ENCODE measurements at places on chromosomes 5 and 9.
A peak's percentile ranks its signal among the peaks of the same experiment; 100 is the strongest.

GRCh38 chr5:170302653-170303501, 5.3 kb upstream of the LCP2 start:
- DNase-seq: no peak

DNA sequence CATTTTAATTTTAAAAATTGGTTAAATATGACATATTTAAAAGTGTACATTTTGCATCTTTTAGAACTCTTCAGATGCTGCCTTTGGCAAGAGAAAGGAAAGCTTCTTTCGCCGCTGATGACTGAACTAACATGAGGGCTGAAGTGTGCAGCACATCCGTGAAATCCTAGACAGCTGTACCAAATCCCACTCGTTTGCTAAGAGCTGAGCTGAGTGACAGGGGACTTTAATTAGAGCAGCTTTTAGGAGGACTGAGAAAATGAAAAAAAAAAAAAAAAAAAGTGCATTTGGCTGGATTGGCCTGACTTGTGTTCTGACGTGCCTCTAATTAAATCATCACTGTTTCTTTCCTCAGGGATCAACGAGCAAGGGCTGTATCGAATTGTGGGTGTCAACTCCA, 271.3 kb downstream of the ARHGAP26 start:
- no peak for DNase-seq

DNA sequence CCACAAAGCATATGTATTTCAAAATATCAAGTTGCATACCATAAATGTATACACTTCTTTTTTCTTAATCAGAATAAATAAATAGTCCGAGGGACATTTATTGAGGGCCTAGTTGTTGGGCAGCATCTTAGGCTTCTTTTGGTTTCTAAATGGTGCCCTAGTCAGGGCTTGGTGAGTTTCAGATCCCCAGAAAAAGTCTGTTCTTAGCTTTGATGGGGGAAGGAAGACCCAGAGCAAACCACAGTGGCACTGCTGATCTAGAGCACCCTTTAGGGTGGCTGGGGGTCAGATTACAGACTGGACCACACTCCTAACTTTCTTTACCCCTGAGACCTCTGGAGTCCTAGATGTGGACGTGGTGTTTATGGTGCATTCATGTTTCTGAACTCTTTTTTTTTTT, 97.8 kb downstream of the C9orf152 start:
- no peak for DNase-seq

DNA sequence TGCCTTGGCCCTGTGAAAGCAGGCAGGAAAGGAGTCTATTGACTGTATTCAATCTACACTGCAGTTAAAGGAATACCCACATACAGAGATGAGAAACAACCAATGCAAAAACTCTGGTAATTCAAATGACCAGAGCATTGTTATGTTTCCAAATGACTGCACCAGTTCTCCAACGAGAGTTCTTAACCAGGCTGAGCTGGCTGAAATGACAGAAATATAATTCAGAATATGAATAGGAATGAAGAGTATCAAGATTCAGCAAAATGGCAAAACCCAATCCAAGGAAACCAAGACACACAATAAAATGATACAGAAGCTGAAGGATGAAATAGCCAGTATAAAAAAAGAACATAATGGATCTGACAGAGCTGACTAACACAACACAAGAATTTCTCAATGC, 119.1 kb downstream of the HTR4 start:
- DNase-seq: no peak

DNA sequence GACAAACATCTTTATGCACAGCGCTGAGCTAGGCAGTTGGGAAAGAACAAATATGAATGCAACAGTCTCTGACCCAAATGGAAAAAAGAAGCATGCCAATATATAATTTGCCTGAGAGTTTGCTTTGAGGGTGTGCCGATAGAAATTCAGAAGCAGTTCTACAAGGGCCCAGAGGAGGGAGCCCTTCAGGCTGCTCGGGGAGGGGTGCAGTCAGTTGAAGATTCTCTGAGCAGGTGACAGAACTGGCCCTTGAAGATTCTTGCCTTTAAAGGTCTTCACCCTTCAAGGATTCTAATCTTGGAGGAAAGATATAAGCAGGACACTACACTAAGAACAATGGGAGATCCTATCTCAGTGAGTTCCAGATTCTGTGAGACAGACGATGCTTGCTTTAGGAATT, 3.7 kb upstream of the PAPPA start:
- DNase-seq: no peak

GRCh38 chr5:36606428-36607113, at the start of gene SLC1A3:
Gene SLC1A3 (plus strand): TSS chr5:36606606. CDS start chr5:36608424, 1,818 bp downstream.
- DNase-seq: peak; percentile 90

- DNase-seq: no peak
Measured at GRCh38 chr5:175621971-175622370, 35.9 kb upstream of the HRH2 start.

GRCh38 chr9:115018547-115019435, 88.4 kb upstream of the TNFSF8 start:
- DNase-seq: no peak

GRCh38 chr5:40033009-40033408, 608.2 kb upstream of the DAB2 start:
- DNase-seq: no peak

DNA sequence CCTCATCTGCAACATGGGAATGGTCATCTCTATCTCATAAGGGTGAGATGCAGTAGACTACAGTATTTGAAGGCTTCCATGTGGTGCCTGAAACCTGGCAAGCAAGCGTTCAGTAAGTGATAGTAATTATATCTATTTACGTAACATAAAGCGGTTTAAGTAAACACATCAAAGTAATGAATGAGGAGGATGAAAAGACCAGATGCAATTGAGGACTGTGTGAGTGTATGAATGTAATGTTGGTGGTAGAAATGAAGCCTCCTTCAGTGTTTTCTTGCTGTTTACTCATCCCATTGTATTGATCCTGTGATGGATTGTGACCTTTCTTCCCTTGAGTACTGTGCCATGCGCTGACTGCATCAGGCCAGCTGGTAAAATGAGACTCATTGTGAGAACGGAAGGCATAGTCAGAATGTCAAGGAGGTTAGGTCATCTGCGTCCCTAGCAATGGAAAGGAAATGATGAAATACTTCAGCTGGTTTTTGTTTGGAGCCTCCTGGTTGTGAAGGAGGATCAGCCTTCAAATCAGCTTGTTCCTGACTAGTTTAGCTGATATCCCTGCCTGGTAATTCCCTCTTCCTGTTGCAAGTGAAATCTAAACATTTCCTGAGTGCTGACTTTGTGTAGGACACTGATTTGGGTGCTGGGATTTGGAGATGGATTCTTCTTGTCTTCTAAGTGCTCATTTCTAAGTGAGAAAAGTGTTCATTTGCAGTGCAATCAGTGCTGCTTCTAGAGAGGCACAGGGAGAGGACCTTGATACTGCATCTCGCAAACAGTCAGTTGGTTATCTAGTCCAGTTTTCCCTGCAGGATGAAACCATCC, 35.6 kb downstream of the TNFSF8 start:
- peak; percentile 79 for DNase-seq

DNA sequence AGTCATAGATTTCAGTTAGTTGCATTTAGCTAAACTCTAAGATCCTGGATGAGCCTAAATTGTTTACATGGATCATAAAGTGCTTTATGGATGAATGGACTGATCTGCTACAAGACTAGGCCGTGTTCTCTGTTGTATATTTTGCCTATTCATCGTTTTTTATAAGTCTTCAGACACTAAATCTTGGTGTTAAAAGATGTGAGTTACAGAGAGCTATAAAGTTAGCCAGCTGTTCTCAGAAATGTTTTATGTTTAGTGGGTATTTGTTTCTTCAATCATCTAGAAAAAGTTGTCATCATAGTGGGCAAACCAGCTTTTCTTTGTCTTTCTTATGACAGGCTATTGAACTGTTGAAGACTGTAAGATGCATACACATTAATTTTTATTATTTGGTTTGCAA, 585.8 kb upstream of the SEMA6A start:
- no peak for DNase-seq

- DNase-seq: no peak
Measured at GRCh38 chr5:77266291-77266690, 55.8 kb downstream of the PDE8B start.

- DNase-seq: peak; percentile 49
Measured at GRCh38 chr9:81410201-81410600, 279.1 kb downstream of the TLE1 start.

- no peak for DNase-seq
Measured at GRCh38 chr5:124871303-124871702, 124.9 kb upstream of the ZNF608 start.

DNA sequence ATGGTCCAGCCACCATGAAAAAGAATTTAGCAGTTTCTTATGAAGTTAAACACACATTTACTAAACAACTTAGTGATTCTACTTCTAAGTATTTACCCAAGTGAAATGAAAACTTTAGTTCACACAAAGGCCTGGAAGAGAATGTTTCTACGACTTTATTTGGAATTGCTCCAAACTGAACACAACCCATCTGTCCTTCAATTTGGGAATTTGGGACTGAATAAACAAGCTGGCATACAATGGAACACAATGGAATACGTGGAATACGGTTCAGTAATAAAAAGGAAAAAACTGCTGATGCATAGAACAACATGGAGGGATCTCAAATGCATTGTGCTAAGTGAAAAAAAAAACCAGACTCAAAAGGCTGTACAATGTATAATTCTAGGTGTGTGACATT, 44.6 kb upstream of the BASP1 start:
- no peak for DNase-seq

DNA sequence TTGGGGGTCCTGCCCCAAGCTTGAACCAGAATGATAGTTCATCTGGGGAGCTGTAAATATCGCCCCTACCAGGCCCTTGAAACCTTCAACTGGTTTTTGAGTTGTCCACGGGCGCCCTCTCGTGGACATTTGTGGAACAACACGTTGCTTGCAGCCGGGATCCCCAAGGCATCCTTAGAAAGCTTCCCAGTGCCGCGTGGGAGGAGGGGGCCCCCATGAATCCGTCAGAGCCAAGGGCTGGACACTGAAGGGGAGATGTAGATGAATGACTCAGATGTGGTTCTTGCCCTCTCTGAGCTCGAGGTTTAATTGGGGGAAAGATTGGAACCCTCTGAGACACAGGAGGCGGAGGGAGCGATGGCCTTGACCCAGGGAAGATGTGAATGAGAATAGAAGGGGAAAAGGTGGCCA, 31.8 kb upstream of the ORM1 start:
- peak; percentile 65 for DNase-seq

GRCh38 chr5:17206021-17206420, 11.4 kb upstream of the BASP1 start:
- DNase-seq: no peak

- DNase-seq: no peak
Measured at GRCh38 chr5:1864896-1865440, 17.8 kb downstream of the IRX4 start.

DNA sequence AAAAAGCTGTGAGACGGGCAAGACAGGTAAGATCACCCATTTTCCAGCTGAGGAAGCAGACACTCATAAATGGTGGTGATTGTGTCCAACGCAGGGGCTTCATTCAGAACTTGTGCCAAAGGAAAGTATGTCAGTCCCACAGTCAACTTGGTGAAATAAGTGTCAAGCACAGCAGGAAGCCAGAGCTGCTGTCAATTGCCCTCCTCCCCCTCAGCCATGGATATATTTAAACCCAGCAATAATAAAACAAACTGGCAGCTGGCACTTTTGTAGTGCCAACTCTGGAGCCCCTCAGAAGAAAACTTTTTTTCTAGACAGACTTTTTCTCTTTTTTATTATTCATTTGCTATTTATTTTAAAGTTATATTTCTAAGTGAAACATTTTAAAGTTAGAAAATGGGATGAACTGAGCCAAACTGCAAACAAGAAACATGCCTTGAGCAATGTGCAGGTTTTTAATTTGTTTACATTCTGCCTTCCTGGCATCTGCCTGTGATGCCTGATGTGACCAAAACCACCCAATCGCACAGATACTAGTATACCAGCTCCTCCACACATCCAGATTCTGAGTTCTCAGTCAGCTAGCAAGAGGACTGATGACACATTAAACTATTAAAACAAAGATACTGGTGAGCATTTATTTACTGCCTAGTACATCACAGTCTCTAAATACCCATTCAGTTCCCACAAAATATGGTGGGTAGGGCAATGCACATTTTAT, 17.0 kb downstream of the DMAC1 start:
- no peak for DNase-seq

GRCh38 chr9:136762915-136763648, 1.2 kb downstream of the LCN15 start:
- peak; percentile 54 for DNase-seq

DNA sequence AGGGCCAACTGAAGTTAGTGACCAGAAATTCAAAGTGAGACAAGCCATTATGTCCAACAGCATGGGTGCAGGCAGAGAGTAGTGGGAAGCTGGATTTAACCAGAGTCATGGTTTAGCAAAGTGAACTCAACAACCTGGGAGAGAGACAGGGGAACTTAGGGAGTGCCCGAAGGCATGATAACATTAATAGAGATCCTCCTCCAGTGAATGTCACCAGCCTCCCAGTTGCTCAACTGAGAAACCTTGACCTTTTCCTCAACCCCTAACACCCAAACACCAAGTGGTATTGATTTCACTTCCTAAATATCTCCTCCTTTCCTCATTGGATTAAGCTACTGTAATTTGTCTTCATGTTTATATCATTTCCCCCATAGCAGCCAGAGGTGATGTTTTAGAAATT, 42.6 kb downstream of the HMGCS1 start:
- DNase-seq: no peak

DNA sequence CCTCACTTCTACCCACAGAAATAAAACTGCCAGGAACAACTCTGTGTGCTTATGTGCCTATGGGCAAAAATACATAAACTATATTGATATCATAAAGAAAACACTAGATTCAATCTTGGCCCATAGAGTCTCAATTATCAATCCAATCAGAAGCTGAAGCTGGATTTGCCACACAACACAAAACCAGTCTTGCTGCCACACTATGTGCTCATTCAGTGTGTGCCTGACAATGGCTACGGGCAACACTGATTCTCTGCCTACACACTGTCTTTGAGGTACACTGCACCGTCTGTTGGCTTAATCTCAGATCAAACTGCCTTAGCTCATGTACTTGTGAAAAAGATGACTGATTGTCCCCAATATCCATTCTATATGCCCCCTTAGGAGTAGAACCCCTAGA, 35.4 kb downstream of the ARL15 start:
- no peak for DNase-seq

DNA sequence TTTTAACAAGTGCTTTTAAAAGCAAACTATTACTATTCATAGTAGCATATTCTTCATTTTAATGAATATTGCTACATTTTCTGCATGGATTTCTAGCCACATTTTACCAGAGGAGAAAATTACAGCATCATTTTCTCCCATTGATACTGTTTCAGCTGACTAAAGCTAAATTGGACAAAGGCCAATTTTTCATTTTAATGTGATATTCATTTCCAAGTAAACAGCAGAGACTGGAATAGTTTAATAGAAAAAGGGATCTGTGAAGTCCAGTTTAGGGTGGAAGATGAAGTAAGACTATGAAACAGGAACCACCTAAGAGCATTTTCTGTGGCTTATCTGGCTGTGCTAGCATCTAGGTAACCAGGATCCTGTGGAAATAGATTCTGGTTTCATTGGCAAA, 128.1 kb downstream of the GIN1 start:
- DNase-seq: no peak

- no peak for DNase-seq
Measured at GRCh38 chr9:102950346-102950745, 44.8 kb upstream of the CYLC2 start.

- DNase-seq: no peak
Measured at GRCh38 chr5:43572357-43572756, 15.5 kb upstream of the PAIP1 start.

Data from urothelium cell line (cell line).